ENCODE measurements at places on chromosomes 11 and 22. TPM values are rescaled to one million over a fixed set of nuclear protein-coding genes. Genes with fewer than 3 reads are reported as not detected.

DNA sequence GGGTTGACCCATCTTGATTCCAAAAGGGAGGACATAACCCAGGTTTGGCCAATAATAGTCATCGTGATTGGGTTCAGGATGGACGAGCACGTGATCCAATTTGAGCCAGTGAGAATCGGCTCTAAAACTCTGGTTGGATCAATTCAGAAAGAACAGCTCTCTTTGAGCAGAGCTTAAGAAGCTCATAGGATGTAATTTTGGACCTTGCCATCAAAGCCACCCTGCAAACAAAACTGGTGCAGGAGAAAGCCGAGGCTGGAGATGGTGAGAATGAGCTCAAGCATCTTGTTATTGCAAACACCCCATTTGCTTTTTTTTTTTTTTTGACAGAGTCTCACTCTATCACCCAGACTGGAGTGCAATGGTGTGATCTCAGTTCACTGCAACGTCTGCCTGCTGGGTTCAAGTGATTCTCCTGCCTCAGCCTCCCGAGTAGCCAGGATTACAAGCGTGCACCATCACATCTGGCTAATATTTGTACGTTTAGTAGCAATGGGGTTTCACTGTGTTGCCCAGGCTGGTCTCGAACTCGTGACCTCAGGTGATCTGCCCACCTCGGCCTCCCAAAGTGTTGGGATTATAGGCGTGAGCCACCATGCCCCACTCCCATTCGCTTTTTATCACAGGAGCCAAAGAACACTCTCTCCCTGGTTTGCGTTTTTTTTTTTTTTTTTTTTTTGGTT is 13.8 kb upstream of the MIAT start:
- no peak overlapping the region for H3K4me3 ChIP-seq
- peaks cover 5% of the 10 kb centered on the region for H3K27me3 ChIP-seq
- no peaks in the 10 kb centered on the region for H3K36me3 ChIP-seq
- H3K4me1 ChIP-seq = peaks cover 7% of the 10 kb centered on the region
- DNase-seq = no peak

DNA sequence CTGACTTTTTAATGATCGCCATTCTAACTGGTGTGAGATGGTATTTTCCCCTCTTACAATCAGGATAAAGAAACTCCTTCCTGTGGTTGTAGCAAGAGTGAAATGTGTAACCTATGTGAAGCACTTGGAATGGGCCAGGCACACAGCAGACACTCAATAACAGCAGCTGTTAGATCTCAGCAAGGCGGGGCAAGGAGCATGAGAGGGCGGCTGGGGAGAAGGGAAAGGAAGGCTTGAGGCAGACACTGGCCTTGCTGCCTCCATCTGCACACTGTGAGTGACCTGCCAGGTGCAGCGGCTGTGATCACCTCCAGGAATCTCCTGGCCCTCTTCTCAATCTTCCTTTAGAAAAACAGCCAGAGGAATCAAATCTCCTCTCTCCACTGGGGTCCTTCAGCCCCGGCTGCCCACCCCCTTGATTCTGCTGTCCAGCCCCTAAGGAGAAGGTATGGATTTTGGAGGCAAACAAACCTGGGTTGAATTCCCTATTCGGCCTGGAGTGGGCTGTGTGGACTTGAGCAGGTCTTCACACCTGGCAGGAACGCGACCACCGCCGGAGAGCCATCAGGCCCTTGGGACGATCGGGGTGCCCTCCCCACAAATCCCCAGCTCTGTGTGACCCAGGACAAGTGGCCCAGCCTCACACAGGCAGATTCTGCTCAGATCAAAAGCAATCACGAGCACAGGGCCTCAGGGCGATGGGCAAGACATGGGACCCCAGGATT is 49.0 kb downstream of the RPUSD4 start:
- no peak overlapping the region for H3K27ac ChIP-seq
- H3K36me3 ChIP-seq = no peaks in the 10 kb centered on the region
- no peaks in the 10 kb centered on the region for H3K4me1 ChIP-seq
- H3K4me3 ChIP-seq = no peak overlapping the region
- DNase-seq = no peak

LSP1 gene
- total RNA-seq = not detected

DNA sequence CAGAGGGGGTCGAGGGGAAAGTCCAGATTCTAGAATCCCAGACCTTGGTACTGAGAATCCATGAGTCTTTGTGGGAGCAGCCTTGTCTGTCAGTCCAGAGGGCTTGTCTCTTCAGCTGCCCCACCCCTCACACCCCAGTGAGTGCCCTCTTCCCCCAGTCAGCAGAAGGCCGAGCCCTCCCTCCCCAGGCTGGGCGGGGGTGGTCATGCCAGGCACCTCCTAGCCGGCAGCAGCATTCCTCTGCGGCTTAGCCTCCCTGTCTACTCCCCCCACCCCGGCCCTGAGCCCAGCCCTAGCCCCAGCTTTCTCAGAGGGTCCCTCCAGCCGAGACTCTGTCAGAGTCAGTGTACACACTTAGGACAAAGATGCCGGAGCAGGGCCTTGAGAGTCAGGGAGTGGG is 4.6 kb downstream of the SOX10 start:
- H3K4me3 ChIP-seq = no peak overlapping the region
- no peak overlapping the region for H3K27ac ChIP-seq
- H3K4me1 ChIP-seq = no peaks in the 10 kb centered on the region
- no peaks in the 10 kb centered on the region for H3K27me3 ChIP-seq

- DNase-seq = no peak
- H3K27ac ChIP-seq = no peak overlapping the region
- no peaks in the 10 kb centered on the region for H3K4me1 ChIP-seq
Observed at GRCh38 chr22:47294222-47294532, 531.7 kb downstream of the TBC1D22A start.

GRCh38 chr11:34313099-34313517 is 44.7 kb downstream of the ABTB2 start:
- no peaks in the 10 kb centered on the region for H3K4me1 ChIP-seq
- H3K27me3 ChIP-seq = no peaks in the 10 kb centered on the region
- no peak overlapping the region for H3K27ac ChIP-seq
- H3K36me3 ChIP-seq = no peaks in the 10 kb centered on the region

OR51B5 gene
- not detected for total RNA-seq

- H3K36me3 ChIP-seq = no peaks in the 10 kb centered on the region
- H3K27me3 ChIP-seq = no peaks in the 10 kb centered on the region
- peak overlapping the region; percentile 61 for H3K27ac ChIP-seq
- peak; percentile 91 for DNase-seq
- H3K4me1 ChIP-seq = peaks cover 33% of the 10 kb centered on the region
Observed at GRCh38 chr11:66543263-66544107, 2.4 kb downstream of the ZDHHC24 start.

DNA sequence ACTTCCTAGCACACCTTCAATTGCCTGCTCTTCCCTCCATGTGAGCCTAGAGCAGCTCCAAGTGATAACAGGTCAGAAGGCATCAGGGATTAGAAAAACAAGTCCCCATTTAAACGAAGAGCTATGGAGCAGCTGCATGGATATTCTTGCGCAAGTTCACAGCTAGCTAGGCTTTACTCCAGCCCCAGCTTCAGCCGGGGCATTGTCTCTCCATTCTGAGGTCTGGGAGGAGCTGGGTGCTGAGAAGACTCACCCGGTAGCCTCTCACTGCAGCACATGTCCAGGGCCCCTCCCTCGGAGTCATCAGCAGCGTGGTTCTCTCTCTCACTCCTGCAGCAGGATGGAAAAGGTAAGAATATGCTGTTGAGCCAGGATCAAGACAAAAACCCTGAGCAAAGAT is 26.0 kb downstream of the PTPN5 start:
- no peak overlapping the region for H3K27ac ChIP-seq
- H3K36me3 ChIP-seq = no peaks in the 10 kb centered on the region
- peaks cover 14% of the 10 kb centered on the region for H3K4me1 ChIP-seq
- H3K27me3 ChIP-seq = peaks cover 2% of the 10 kb centered on the region
- DNase-seq = no peak

BSX gene
- not detected for total RNA-seq

DNA sequence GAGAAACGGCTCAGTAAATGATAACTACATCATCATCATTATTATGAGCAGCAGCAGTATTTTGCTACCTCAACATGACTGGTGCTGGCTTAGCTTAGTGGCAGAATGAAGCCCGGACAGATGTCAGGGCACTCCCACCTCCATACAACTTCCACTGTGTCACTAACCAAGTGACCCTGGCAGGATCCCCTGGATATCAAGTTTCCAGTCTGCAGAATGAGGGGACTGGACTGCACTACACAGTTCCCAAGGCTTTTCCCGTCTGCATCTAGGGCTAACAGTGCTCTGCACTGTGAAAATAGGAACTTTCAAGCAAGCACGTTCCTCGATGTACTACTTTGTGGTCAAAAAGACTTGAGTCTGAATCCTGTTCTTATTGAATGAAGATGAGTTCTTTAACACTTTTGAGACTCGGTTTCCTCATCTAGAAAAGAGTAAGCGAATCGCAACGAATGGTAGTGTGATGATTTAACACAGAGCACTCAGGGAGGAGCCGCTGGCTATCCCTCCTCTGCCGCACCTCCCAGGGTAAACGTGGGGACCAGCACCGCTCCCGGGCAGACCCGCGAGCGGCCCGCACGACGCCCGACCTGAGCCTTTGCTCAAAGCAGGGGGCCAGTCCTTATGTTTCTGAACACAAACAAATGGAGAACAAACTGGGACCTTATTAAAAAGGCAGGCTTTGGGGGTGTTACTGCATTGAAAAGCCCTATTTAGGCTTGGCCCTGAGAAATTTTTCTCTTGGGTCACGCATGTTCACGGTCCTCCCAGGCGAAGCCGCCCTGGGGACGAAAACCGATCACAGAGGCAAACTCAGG is 910 bp downstream of the CLTCL1 start:
- DNase-seq = no peak
- H3K27me3 ChIP-seq = peaks cover 2% of the 10 kb centered on the region
- no peak overlapping the region for H3K27ac ChIP-seq
- no peaks in the 10 kb centered on the region for H3K36me3 ChIP-seq
- peaks cover 11% of the 10 kb centered on the region for H3K4me1 ChIP-seq

TPBGL gene
- not detected for total RNA-seq

GRCh38 chr11:2718817-2719438 is 19.1 kb upstream of the KCNQ1OT1 start:
- H3K36me3 ChIP-seq = no peaks in the 10 kb centered on the region
- H3K4me3 ChIP-seq = no peak overlapping the region
- no peaks in the 10 kb centered on the region for H3K4me1 ChIP-seq
- H3K27ac ChIP-seq = no peak overlapping the region
- no peaks in the 10 kb centered on the region for H3K27me3 ChIP-seq

IRAG1 gene
- 0.35 TPM for total RNA-seq

GRCh38 chr22:24289114-24289513 is 18.5 kb downstream of the SPECC1L start:
- no peak overlapping the region for H3K4me3 ChIP-seq
- no peaks in the 10 kb centered on the region for H3K36me3 ChIP-seq
- peak; percentile 55 for DNase-seq
- peak overlapping the region; percentile 67 for H3K27ac ChIP-seq
- no peaks in the 10 kb centered on the region for H3K27me3 ChIP-seq
- H3K4me1 ChIP-seq = peaks cover 30% of the 10 kb centered on the region

GRCh38 chr11:14908214-14908880 is 16.3 kb upstream of the CYP2R1 start:
- H3K4me1 ChIP-seq = peaks cover 11% of the 10 kb centered on the region
- no peak overlapping the region for H3K4me3 ChIP-seq
- peak; percentile 36 for DNase-seq
- H3K36me3 ChIP-seq = no peaks in the 10 kb centered on the region
- peaks cover 13% of the 10 kb centered on the region for H3K27me3 ChIP-seq
- no peak overlapping the region for H3K27ac ChIP-seq

DNA sequence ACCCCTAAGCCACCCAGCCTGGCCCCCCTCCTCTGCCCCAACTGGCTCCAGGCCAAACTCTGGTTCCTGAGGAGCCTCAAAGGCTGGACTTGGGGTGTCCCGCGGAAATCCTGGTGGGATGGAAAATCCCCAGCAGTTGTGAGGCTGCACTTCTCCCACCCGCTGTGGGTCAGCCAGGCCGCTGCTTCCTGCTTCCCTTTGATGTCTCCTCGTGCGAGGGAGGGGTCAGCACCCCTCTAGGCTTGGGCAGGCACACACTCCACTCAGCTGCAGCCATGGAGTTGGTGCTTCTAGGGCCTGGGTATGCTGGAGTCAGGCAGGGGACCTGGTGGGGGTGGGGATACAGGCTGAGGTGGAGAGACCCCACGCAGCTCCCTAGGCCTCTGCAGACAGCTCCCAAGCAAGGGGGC is 12.0 kb downstream of the KCNQ1OT1 start:
- H3K36me3 ChIP-seq = peaks cover 2% of the 10 kb centered on the region
- no peaks in the 10 kb centered on the region for H3K27me3 ChIP-seq
- H3K4me3 ChIP-seq = no peak overlapping the region
